Tibial nerve (tissue), 4 donors: ENCODE measurements at places on chromosomes 3 and 15.

DNA sequence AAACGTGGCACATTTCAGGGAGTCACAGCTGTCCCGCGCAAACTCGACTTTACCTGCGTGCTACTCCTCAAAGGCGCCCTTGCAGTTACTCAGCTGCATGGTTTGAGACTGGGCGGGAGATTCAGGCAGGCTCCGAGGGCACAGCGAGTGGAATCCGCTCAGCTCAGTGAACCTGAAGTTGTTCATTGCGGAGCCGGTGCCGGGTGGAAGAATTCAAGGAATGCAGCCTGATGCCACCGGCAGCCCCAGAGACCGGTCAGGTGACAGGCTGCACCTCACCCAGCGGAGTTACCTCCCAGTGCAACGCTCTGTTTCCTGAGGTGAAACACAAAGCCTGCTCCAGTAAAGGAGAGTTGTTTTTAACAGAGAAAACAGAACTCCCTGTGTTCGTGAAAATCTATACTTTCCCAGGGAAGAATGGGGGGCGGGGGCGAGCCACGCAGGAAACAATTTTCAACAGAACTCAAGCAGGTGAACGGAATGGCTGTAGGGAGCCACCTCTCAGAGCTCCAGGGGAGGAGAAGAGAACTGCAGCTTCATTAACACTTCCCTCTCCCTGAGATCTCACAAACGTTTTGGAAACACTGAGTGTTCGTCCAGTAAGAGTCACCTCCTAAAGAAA lies 3.8 kb downstream of the VEPH1 start:
- no peak for DNase-seq

DNA sequence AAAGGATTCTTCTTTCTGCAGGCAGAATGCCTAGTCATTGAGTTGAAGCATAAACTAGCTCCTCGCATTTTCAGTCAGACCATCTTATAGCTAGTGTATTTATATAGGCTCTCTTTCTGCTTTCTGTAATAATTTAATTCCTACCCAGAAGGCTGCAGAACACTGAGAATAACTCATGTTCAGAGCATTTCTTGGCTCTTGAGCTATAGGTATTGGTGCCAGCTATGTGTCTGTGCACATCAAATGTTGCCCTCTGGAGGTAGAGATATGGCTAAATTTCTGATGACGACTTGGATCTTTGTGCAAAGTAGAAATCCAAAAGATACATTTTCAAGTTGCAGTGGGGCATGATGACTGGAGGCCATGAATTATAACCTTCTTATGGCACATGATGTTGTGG lies 336.2 kb upstream of the TPM1 start:
- no peak for DNase-seq

DNA sequence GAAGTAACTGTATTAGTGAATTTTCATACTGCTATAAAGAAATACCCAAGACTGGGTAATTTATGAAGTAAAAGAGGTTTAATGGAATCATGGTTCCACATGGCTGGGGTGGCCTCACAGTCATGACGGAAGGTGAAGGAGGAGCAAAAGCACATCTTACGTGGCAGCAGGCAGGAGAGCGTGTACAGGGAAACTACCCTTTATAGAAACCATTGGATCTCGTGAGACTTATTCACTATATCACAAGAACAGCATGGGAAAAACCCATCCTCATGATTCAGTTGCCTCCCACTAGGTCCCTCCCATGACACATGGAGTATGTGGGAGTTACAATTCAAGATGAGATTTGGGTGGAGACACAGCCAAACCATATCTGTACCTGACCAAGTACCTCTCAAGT lies 812.3 kb upstream of the ALCAM start:
- DNase-seq = no peak

DNA sequence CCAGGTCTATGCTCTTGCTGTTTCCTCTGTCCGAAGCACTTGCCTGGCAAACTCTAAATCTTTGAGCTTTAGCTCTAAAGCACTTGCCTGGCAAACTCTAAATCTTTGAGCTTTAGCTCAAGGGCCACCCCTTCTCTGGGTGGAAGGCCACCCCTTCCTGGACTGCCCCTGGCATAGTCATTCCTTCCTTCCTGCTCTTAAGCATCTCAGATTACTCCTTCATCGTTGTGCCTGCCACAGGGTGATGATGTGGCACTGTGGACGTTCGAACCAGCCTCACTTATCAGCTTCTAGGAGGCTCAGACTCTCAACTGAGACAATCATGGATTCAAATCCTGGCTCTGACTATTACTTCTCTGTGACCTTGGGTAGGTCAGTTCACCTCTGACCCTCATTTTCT lies 10.5 kb upstream of the CRABP1 start:
- no peak for DNase-seq

GRCh38 chr3:44576613-44577012 lies 8.2 kb upstream of the ZNF660 start:
- no peak for DNase-seq
